Pancreas (tissue), 10 donors: ENCODE measurements at places on chromosomes 7 and 10. TPM values are rescaled to one million over a fixed set of nuclear protein-coding genes. Genes with fewer than 3 reads are reported as not detected.

The STEAP1 gene
- 1.4 TPM for total RNA-seq

The TMUB1 gene
- 49.8 TPM for total RNA-seq

DNA sequence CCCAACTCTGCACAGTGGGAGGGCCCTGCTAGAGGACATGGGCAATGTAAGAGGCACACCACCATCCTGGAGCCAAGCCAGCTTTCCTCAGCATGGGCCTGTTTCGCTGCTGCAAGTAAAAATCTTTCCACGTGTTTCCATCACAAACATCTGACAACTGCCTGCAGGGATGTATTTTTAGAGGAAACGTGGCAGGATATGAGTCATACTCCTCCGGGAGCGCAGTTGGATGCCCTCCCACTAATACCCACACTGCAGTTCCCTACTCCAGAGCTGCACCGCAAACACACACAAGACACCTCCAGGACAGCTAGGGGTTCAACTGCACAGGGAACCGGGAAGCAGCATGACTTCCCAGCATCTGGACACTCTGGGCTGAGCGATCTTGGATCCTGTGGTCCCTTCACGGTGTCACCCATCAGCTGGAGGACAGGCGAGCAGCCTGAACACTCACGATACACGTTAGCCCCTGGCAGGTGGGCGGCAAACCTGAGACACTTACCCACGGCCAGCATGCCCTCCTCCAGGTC, 26.1 kb downstream of the PLAC9 start:
- DNase-seq, result peak; percentile 24

- DNase-seq, result peak; percentile 81
These were observed 739 bp upstream of the MEST start for GRCh38 chr7:130490888-130491804.

The CLDN15 gene
- 8.5 TPM for total RNA-seq

- no peak for DNase-seq
These were observed 189.5 kb downstream of the ANK3 start for GRCh38 chr10:60200012-60200681.

DNA sequence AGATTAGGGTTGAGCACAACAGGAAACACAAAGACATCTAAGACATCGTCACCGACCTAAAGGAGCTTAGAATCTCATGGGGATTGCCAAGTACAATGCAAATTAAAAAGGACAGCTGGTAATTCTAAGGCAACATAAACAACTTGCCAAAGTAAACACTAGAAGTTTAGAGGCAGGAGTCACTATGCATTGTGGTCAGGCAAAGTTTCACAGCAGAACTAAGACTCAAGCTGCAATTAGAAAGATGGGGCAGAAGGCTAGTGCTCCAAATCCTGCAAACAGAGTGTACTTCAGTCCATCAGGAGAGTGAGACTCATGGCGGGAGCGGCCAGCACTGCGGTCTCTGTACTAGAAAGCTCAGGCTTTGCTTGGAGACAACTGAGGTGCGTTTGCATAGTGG, 52.7 kb downstream of the HIPK2 start:
- DNase-seq, result no peak
